Inflammatory macrophage treated with lipopolysaccharide for 4 hours (primary cell): ENCODE measurements at places on chromosomes 3 and 15.

- DNase-seq = no peak
These were observed 27.1 kb downstream of the TPM1 start for GRCh38 chr15:63069616-63070090.

GRCh38 chr15:94070356-94071295, 160.7 kb upstream of the MCTP2 start:
- DNase-seq = peak; percentile 33

DNA sequence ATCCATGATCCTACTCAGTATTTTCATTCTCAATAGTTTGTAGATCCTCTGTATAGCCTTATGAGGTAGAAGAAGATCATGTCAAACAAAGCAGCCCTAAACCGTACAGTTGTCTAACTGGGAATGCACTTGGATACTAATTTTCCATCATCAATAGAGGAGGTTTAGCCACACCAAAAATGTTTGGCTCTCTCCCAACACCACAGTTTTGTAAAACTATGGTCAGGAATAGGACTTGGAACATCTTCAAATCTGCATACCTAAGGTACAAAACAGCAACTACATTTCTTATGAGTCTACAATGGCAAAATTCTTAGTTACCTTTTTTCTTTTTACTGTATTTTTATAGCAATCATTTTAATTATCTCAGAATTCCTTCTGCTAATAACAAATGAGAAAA, 1001.6 kb downstream of the ROBO2 start:
- no peak for DNase-seq

- DNase-seq = no peak
These were observed 82.0 kb downstream of the POLQ start for GRCh38 chr3:121463745-121464144.

DNA sequence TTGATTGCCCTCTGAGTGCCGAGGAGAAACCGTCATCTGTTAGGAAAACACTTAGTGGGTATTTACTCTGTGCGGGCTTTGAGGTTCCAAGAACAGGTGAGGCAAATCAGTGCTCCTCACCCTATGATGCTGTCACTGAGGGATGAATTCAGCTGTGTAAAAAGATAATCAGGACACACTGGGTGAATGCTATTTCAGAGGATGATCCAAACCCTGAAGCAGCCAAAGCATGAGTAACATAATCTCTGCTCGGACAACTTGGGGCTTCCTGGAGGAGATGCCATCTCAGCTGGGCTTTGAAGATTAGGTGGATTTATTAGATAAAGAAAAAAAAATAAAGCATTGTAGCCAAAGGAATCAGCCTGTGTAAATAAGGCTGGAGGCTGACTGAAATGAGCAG, 10.5 kb upstream of the GADL1 start:
- DNase-seq = no peak

- DNase-seq = no peak
These were observed 11.6 kb upstream of the CILP start for GRCh38 chr15:65222891-65223290.

DNA sequence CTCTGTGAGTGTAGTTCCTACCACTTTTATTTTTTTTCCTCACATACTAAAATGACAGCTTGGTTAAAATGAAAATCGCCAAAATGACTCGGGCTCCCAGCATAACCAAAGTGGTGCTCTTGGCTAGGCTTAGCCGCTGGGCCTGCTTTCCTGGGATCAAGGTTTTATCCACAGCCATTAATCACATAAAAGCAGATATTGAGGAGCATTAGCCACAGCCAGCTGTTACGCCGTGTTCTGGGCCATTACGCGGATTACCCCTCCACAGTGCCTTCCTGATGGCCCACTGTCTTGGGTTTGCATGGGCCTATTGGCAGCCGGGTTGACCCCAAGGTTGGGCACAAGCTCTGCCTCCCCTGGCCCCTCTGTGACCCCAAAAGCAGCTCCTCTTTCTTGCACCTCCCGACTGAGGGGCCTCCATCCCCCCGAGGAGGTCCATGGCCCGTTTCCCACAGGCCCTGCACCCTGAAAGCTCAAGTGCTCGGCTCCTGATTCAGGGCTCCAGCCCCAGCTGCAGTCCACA, 30.4 kb upstream of the TRPM1 start:
- no peak for DNase-seq

GRCh38 chr3:9902372-9903237, at the start of gene IL17RE:
Gene IL17RE, plus strand, starts transcription at chr3:9902848. Its CDS starts 85 bp downstream, at chr3:9902933.
- no peak for DNase-seq
